ENCODE measurements at places on chromosomes 2 and 18.

DNA sequence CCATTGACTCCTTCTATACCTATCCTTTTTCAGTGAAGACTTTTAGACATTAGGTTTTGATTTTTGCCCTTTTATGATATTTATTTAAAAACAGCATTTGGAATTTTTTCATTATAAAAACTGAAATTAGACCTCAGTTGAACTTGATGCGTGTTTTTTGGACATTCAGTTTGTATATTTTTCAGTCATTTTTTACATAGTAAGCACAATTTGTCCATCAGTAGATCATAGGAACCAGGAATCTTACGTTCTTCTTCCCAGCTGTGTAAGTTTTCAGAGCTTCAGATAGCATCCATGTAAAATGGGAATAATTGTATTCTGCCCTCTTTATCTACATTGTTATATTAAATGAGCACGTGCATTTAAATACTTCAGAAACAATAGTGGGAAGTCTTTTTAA lies 109.1 kb downstream of the WDSUB1 start:
- DNase-seq = no peak

GRCh38 chr2:241617431-241618154 lies 19.4 kb downstream of the THAP4 start:
- peak; percentile 71 for DNase-seq

- DNase-seq = no peak
Observed at GRCh38 chr2:136139631-136140030, 21.7 kb upstream of the CXCR4 start.

DNA sequence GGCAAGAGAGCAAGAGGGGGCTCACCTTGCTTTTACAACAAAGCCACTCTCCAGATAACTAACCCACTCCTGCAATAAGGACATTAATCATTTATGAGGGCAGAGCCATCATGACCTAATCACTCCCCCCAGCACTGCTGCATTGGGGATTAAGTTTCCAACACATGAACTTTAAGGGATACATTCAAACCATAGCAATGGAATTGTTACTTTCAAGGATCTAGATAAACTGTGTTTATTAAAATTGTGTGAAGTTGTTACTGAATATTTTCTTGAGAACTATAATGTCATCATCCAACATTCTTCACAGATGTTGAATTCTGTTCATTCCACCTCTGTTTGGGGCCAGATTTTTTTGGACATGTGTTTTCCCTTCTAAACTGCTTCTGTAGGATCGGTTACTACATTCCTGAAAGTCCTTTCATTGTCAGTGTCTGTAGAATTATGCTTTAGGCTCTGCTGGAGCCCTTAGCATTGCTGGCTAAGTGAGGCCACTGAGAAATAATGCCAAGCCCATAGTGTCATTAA lies 50.4 kb downstream of the SPATS2L start:
- DNase-seq = no peak

- DNase-seq = no peak
Observed at GRCh38 chr2:175728032-175728431, 274.0 kb downstream of the LNPK start.

- no peak for DNase-seq
Observed at GRCh38 chr2:72991980-72992733, 74.8 kb downstream of the EMX1 start.

GRCh38 chr18:36189486-36189885 lies 2.2 kb downstream of the MOCOS start:
- no peak for DNase-seq

GRCh38 chr2:189874586-189875320 lies 90.5 kb downstream of the PMS1 start:
- no peak for DNase-seq

- DNase-seq = no peak
Observed at GRCh38 chr2:53630026-53630606, 137.5 kb upstream of the CHAC2 start.

DNA sequence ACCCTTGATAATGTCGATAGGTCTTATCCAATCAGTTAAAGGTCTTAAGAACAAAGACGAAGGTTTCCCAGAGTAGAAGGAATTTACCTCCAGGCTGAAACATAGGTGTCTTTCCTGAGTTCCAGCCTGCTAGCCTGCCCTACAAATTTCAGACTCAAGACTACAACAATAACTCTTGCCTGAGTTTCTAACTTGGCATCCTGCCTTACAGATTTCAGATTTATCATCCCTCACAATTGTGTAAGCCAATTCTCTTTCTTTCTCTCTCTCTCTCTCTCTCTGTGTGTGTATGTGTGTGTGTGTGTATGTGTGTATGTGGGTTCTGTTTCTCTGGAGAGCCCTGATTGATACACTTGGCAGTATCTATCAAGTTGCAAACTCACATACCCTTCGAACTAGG lies 37.2 kb upstream of the B4GALT6 start:
- no peak for DNase-seq

GRCh38 chr18:50639711-50640110 lies 79.8 kb downstream of the MAPK4 start:
- no peak for DNase-seq

- no peak for DNase-seq
Observed at GRCh38 chr2:15890936-15891905, 49.1 kb upstream of the MYCN start.

- no peak for DNase-seq
Observed at GRCh38 chr2:195312662-195313061, 344.4 kb upstream of the SLC39A10 start.

GRCh38 chr2:226211439-226211838 lies 588.2 kb downstream of the IRS1 start:
- no peak for DNase-seq

DNA sequence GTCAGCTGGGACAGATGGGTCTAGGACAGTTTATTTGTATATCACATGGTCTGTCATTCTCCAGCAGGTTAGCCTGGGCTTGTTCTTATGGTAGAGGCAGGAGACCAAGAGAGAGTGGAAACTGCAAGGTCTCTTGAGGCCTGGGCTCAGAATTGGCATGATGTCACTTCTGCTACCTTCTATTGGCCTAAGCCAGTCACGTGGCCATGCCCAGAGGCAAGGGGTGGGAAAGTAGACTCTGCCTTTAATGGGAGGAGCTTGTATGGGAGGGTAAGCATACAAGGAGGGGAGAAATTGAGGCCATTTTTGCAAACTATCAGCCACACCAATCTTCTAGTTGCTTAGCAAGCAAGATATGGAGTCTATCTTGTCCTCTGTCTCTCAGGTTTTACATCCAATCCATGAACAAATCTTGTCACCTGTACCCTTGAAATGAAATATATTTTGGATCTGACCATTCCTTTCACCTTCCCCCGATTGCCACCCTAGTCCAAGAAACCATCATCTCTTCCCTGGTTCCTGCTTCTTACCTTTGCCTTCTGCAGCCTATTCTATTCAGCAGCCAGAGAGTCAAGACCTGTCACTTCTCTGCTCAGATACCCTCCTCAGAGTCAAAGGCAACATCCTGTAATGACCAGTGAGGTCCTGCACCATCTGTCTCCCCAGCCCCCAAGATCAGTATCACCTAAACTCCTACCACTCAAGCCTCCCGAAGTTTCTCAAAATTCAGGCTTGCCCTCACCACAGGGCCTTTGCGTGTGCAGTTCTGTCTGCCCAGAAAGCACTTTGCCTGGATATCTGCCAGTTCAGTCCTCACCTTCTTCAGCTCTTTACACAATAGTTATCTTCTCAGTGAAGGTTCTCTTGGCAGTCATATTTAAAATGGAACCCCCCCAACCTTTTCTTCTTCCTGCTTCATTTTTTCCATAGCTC lies 240.0 kb downstream of the LOXHD1 start:
- DNase-seq = no peak

DNA sequence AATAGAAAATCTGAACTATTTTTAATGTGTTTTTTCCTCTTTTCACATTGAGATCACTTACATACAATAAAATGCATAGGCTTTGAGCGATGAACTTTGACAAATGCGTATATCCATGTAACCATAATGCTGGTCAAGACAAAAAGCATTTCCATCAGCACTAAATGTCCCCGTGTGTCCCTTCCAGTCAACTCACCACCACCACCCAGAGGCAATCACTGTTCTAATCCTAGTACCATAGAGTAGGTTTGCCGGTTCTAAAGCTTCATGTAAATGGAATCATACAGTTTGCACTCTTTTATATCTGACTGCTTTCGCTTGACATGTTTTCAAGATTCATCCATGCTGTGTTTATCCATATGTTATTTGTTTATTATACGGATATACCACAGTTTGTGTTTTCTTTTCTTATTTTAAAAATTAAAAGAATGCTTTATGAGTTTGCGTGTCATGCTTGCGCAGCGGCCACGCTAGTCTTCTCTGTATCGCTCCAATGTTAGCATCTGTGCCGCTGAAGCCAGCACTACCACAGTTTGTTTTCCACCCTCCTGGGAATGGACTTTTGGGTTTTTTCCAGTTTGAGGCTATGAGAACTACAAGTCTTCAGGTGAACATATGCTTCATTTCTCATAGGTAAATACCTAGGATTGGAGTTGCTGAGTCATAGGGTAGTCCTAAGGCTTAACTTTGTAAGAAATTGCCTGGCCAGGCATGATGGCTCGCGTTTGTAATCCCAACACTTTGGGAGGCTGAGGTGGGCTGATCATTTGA lies 197.5 kb upstream of the CHAC2 start:
- DNase-seq = no peak

DNA sequence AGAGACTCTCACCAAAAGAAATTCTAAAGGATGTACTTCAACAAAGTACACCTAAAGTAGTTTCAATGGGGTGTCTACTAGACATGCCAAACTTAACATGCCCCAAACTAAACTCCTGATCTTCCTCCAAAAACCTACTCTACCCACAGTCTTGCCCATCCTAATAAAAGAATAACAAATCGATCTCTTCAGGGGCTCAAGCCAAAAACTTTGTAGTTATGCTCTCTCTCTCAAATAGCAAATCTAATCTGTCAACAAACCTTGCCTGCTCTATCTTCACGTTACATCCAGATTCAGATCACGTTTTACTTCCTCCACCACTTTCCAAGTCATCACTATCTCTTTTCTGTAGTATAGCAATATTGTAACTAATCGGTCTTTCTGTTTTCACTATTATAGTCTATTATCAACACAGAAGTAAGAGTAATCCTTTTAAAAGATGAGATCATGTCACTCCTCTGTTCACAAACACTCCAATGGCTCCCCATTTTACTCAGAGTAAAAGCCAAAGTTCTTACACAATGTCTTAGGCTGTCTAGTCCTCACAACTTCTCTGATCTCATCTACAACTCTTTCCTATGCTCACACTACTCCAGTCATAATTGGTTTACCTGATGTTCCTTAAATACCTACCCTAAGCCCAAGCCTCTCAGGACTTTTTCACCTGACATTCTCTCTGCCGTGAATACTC lies 79.9 kb downstream of the THADA start:
- no peak for DNase-seq

GRCh38 chr2:109059474-109060165 lies 69.4 kb upstream of the SH3RF3 start:
- DNase-seq = no peak

DNA sequence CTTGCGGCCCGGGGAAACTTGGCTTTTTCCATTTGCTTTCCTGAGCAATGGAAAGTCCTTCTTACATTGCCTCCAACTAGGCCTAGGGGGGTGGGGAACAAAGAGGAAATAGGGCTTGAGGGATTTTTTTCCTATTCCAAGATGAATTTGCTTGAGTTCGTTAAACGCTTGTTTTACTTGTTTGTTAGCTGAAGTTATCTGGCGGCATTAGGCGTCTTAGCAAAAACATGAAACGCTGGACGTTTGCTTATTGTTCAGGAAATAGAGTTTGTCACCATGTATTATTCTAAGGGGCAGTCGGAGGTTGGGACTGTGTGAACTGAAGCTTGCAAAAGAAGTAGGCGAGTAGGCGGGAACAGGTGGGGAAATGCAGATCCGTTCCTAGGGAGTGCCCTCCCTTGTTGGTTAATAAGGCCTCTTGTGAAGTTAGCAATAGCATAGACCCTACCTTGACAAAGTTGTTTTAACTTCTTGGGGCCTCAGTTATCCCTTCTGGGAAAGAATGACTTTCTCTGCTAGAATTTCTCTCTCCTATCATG lies 1.9 kb downstream of the CABLES1 start:
- DNase-seq = no peak

- no peak for DNase-seq
Observed at GRCh38 chr2:239662413-239663120, 261.7 kb upstream of the HDAC4 start.

DNA sequence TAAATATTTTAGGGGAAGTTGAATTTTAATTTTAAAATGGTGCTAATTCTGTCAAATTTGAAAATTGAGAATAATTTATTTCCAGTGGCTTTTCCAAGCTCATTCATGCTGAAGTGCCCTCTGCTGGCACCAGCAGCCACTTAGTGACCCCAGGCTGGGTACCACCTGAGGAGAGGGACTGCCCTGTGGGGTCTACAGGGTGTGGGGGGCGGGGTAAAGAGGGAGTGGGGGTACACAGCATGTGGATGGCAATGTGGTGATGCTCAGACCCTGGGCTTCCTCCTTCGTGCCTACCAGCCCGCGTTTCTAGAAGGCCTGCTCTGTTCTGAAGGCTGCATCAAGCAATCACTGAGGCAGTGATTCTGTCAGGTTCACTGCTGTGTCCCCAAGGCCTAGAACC lies 45.1 kb upstream of the SCLY start:
- DNase-seq = no peak

DNA sequence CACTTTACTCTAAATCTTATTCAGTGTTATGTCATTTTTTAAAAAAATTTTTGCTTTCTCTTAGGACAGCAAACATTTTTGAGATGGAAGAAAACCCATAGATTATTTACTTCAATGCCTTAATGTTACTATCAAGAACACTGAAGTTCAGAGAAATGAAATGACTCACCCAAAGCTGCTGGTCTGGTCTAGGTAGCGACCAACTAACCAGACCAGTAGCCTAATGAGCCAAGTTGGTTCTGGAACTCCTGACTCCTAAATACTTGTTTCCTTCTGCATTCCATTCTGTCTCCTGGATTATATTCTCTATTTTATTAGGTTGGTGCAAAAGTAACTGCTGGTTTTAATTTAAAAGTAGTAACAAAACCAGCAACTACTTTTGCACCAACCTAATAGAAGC lies 35.4 kb downstream of the SLC8A1 start:
- DNase-seq = no peak

- DNase-seq = no peak
Observed at GRCh38 chr2:223580951-223581350, 21.2 kb downstream of the SCG2 start.

GRCh38 chr2:226122041-226122440 lies 677.6 kb downstream of the IRS1 start:
- no peak for DNase-seq

DNA sequence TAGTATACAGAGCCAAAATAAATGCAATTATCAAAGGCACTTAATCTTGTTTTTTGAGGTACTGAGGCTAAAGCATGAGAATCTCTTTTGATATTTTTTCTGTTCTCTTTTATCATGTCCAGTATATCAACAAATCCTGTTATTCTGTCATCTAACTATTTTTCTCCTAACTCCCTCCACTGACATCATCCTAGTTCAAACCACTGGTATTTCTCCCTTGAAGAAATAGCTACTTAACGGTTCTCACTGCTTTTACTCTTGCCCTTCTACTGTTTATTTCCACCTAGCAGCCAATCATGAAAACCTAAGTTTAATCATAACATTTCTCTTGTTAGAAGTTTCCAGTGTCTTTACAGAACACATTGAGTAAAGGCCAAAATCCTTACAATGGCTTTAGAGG lies 317.6 kb downstream of the GPD2 start:
- no peak for DNase-seq

All from psoas muscle (tissue), 8 donors.